ENCODE measurements at places on chromosomes 1 and 21.

GRCh38 chr1:43421976-43422750 lies 31.6 kb downstream of the HYI start:
- DNase-seq = no peak

DNA sequence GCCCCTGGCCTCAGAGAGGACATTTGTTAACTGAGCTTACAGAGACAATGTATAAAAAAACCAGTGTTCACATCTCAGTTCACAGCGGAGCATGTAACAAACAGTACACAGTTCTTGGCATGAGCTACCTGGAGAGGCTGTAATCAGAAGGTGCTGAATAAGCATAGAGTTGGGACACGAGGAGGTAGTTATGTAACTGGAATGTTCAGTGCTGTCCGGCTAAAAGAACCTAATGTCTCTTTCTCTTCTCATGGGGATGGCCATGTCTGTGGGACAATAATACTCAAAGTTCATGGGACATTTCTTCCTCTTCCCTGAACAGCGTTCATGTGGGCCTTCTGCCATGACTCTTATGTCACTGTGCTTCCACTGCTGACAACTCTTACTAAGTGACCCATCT lies 17.2 kb upstream of the STX12 start:
- DNase-seq = no peak

- DNase-seq = peak; percentile 5
These were observed 197.6 kb upstream of the FOXD3 start for GRCh38 chr1:63124666-63125191.

GRCh38 chr1:182262425-182262824 lies 129.2 kb downstream of the GLUL start:
- peak; percentile 35 for DNase-seq

- DNase-seq = no peak
These were observed at the start of gene FLG2 for GRCh38 chr1:152359906-152360305. Gene FLG2 (minus strand): TSS chr1:152360006. CDS start chr1:152358884, 1,122 bp downstream.

GRCh38 chr1:20220036-20220435 lies 33.7 kb upstream of the PLA2G2C start:
- DNase-seq = no peak

DNA sequence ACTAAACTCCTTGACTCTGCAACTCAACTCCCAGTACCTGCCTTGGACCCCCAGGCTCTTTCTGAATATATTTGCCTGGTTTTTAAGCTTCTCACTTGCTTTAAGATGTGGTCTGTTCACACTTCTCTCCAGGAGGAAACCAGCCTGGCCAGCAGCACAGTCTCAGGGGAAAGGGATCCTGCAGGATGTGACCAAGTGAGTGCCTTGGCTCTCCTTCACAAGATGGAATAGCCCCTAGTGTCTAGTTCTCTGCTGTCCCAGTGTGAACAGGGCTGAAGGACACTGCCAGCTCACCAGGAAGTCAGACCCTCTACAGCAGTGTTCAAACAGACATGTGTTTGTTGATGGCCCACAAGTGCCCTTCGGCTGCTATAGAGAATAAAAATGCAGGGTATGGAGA lies 32.9 kb downstream of the CD244 start:
- no peak for DNase-seq

- DNase-seq = no peak
These were observed 2.5 kb downstream of the KIF21B start for GRCh38 chr1:201020721-201021629.

Data from suppressor macrophage (primary cell).